ENCODE measurements at places on chromosomes 4 and X. TPM values are rescaled to one million over a fixed set of nuclear protein-coding genes. Genes with fewer than 3 reads are reported as not detected.

DNA sequence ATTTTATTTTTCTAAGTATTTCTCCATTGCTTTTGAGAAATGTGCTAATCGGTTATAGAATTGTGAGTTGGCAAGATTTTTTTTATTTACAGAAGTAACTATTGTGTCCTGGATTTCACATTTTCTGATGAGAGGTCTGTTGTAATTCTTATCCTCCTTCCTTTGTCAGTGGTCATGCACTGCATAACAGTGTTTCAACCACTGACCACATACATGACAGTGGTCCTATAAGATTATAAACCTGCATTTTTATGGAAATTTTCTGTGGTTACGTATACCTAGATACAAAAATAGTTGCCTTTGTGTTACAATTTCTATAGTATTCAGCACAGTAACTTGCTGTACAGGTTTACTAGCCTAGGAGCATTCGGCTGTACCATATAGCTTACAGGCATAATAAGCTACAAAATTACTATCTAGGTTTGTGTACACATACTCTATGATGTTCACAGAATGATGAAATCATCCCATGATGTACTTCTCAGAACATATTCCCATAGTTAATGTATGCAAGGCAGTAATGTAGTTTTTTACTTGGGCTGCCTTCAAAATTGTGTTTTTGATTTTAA is 47.8 kb downstream of the APELA start:
- ATAC-seq: no peak

Gene GTPBP6
- 61.2 TPM for total RNA-seq

- no peak for ATAC-seq
These were observed 181.0 kb downstream of the MAML3 start for GRCh38 chr4:139973015-139973414.

DNA sequence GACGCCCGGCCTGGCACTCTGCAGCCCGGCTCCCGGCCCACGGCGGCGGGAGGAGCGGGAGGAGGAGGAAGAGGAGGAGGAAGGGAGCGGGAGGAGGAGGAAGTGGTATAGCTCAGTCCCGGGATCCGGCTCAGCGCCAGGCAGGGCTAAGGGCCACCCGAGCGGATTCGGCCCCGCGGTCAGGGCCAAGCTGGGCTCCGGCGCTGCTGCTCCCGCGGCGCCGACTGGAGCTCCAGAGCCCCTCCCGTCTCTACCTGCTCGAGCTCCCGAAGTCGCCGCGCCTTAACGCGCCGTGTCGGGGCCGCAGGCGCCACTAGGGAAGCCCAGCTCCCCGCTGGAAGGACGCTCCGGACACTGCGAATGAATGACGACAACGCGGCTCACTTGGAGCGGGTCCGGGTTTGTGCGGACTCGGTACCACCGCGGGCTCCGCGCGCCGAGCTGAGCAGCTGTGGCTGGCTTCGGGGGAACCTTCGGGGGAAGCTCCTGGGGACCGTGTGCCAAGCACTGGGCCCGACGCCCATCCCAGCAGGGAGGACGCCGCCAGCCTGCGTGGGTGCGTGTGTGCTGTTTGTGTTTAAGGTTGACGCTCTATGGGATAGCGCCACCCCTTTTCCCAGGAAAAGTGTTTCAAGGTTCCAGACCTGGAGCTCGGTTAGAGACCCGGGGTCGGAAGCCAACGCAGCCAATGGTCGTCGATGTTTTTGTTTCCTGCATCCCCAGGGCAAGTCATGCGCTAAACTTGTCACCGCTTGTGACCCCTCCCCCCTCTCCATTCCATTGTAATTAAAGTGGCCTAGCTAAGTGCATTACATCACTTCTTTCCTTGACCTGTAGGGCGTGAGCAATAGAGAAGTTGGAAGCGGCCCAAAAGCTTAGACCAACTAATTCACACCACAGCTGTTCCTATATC is at the start of gene TBC1D9:
Gene TBC1D9, minus strand, starts transcription at position 67 of the 913 bp plus-strand sequence. CDS start 340 bp downstream, outside the sequence.
- ATAC-seq: peak; percentile 38

Gene HPGD
- 11.5 TPM for total RNA-seq

Gene XAGE1A
- total RNA-seq: not detected

DNA sequence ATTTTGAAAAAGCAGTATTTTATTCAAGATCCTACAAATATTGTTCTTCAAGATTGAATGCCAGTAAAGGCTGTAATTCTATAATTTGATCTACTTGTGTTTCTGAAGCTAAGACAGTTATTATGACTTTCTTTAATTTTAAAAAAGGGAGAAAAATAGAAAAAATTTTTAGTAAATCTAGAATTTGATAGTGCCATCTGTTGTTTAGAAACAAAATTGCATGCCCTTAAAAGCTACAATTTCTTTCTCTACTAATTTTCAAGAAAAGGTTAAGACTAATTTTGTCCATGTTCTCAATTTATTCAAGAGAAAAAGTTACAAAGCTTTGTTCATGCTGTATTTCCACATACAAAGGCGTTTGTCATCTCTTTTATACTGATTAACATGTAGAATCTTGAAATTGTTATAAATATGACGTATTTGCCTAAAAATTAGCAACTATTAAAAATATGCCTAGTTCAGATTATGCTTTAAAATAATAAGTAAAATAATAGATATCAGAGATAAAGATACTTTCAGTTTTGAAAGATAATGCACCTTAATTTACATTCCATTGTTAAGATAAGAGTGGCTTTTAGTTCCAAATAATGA is 25.6 kb upstream of the MMRN1 start:
- ATAC-seq: no peak

Gene SPANXN4
- total RNA-seq: not detected

DNA sequence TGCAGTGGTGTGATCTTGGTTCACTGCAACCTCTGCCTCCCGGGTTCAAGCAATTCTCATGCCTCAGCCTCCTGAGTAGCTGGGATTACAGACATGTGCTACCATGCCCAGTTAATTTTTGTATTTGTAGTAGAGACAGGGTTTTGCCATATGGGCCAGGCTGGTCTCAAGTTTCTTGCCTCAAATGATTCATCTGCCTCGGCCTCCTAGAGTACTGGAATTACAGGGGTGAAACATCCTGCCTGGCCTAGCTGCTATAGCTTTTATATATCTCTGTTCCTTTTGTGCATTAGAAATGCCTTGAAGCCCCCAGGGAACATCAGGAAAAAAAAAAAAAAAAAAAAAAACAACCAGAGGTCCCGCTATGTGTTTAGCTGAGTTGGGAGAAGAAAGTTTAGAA is 34.8 kb downstream of the UBE2K start:
- peak; percentile 70 for ATAC-seq

GRCh38 chrX:48786825-48787504 is 575 bp downstream of the GATA1 start:
- no peak for ATAC-seq

DNA sequence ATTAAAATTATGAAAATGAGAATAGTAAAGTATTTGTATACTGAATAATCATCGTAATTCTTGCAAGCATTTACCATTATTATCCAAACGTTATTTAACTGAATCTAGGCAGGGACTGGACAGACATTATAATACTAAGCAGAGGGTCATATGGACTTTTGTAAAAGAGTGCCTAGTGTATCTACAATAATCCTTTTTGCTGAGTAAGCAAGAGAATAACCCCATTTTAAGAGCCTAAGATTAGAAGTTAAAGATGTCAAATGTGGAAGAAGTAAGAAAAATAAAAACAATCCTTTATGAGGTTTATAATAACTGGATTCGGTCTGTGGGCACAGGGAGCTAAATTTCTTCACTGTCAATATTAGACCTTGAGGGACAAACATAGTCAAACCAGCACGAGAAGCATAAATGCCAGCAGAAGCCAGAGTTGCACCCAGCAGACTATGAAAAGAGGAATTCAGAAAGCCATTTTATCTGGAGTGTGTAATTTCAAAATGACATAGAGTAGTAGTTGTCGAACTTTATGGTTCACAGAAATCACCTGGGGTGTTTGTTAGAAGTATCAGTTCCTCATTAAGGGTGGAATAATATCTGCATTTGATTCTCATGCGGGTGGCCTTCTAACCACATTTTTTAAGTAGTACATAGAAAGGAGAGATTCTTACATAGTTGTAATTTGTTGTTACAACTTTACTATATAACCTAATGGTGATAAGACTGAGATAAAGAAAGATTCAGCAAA is 39.7 kb upstream of the DCLK2 start:
- no peak for ATAC-seq

Gene GPRASP3
- 2.6 TPM for total RNA-seq

GRCh38 chr4:3136454-3136853 is 62.0 kb downstream of the HTT start:
- no peak for ATAC-seq

Gene SYNPO2
- total RNA-seq: 0.32 TPM

DNA sequence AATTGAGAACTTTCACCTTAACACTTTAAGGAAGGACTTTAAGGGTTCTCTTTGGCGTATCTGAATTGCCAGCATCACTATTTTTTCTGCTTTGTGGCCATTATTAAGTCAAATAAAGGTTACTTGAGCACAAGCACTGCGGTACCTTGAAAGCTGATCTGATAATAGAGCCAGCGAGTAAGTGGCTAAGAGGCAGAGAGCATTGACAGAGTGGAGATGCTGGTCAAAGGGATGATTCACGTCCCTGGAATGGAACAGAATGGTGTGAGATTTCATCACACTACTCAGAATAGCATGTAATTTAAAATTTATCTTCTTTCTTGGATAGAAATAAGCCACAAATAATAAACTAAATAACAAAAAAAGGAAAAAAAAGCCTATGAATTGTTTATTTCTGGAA is 57.1 kb upstream of the NPFFR2 start:
- ATAC-seq: no peak

DNA sequence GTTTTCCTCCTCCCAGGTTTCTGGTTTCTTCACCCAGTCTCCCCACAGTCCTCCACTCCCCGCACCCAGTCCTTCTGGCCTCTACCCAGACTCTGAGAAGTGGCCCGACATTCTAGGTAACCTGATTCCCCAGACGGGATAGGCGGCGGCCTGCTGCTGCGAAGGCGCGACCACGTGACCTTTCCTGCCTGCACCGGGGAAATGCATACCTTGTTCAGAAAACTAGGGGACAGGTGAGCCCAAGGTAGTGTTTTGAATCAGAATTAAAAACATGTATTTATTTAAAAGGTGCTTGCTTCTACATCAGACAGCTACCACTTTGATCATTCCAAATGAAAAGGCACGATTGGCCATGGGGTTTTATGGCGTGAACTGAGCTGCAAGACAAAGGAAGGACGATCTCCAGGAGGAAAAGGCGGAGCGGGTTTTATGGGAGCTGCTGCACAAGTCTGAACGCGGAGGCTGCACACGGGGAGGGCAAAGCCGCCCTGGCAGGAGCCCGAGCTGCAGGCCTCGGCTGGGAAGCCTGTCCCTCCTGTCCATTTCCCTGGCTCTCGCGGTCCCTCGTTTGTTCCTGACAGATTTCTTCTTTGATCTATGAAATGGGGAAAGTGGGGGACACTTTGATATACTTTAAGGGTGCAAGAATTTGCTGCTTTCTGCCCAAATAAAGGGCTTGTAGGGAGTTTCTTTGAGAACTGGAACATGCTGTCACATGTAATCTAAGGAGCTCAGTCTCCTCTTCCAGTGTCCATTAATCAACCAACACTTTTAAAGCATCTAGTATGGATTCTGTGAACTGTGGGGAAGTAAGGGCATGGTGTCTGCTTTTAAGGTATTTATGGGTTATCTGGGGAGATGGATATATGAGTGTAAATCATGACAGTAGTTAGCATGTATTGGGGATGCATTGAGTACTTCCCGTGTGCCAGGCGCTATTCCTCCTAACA is 150.9 kb downstream of the SPRY1 start:
- no peak for ATAC-seq

- no peak for ATAC-seq
These were observed 42.7 kb upstream of the CLNK start for GRCh38 chr4:10727140-10727880.

Gene UGT2B15
- total RNA-seq: not detected

Measured in activated T-helper 17 cell treated with anti-CD3 and anti-CD28 coated beads, Interleukin-2, amount 50 U/mL, for 72 hours (primary cell).